ENCODE measurements at places on chromosomes 1 and 21.

GRCh38 chr1:31658721-31659120, 14.0 kb upstream of the PEF1 start:
- DNase-seq = no peak

DNA sequence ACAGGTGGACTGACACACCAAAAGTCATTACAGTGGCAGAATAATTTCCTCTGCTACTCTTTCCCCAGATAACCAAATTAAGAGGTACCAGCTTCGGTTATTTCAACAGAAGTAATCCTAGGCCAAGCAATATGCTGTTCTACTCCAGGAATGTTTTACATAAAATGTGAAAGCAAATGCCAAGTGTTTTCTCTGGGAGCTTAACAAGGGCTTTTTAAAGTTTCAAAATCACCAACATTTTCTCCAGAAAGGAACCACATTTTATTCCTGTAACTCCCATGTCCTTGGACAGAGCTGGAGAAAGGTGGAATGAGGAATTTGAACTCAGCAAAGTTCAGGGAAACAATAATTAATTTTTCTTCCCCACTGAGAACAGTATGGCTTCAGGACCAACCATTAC, 27.2 kb downstream of the CNN3 start:
- peak; percentile 42 for DNase-seq

DNA sequence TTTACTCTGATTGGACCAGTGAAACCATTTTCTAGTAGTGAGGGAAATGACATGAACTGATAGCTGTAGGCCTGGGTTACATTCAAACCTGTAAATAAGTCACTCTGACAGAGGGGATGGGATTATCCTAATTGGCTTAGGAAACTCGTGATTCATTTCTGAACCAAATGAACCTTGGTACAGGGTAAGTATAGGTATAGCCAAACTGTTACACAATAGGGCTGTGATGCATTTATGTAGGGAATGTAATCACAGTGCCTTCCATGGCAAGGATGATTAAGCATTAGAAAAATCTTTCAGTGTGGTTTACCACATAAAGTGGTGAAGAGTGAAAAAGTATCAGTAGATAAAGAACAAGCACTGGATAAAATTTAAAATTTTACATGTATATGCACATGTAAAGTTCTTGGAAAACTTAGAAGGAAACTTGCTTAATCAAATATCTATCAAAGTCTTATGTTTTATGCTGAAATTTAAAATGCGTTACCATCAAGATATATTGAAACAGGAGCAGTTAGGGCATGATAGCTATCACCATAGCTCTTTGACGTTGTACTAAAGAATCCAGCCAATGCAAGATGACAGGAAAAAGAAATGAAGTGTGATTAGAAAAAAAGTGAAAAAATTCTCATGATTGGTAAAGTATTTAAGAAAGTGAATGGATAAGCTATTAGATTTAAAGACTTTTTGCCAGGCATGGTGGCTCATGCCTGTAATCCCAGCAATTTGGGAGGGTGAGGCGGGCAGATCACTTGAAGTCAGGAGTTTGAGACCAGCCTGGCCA, 63.0 kb downstream of the RABGAP1L start:
- peak; percentile 74 for DNase-seq

DNA sequence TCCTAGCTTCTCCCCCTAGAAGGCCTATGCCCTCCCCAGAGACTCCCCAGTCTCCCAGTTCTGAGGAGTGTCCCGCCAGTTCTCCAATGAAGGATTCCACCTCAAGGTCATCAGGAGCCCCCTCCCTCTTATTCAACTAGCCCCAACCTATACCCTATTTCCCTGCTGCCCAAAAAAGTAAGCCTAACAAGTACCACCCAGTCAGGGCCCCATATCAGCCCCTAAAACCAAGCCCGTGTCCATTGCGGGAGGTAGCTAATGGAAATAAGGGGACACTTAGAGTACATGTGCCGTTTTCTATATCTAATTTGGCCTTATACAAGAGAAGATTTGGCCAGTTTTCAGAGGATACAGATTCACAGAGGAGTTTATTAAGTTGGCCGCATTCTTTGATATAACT, 416.2 kb downstream of the MATN1 start:
- no peak for DNase-seq

- no peak for DNase-seq
These were observed 142.5 kb downstream of the PRDM2 start for GRCh38 chr1:13842497-13842896.

GRCh38 chr1:68213843-68214242, 18.5 kb downstream of the WLS start:
- DNase-seq = peak; percentile 86

DNA sequence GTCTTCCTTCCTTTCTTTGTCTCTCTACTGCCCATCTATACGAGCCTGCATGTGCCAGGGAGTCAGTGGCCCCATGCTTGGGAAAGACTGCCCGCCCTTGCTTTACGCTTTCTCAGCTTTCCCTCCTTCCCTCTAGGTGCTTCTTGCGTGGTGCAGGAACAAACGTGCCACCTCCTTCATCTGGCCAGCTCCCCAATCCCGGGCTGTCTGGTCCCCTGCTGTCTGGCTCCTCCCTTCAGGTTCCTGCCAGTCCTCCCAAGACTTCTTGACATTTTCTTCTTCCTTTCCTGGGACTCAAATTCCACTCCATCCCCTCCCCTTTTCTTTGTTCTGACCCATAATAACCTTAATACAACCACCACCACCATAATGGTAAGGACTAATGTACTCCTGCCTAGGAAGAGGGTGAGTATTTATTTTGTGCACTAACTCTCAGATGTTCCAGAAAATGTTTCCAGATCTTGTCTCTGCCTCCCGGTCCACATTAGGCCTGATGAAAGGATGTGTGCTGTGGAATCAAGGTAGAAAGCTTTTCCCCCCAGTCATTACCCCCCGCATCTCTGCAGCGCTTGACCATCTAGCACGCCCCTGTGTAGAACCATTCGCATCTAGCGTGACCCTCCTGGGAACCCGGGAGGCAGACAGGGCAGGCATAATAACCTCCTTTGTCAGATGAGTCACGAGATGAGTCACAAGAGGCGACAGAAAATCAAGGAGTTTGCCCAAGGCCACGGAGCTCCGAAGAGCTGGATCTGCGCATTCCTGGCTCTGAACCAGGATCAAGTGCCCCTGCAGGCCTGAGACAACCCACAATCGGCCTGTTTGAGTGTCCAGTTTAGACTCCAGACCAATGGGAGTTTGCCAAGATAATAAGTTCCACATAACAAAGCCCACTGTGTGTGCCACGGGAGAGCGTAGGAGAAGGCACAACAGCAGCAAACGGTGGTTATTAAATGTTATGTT, 60.1 kb upstream of the NEK2 start:
- DNase-seq = peak; percentile 76

DNA sequence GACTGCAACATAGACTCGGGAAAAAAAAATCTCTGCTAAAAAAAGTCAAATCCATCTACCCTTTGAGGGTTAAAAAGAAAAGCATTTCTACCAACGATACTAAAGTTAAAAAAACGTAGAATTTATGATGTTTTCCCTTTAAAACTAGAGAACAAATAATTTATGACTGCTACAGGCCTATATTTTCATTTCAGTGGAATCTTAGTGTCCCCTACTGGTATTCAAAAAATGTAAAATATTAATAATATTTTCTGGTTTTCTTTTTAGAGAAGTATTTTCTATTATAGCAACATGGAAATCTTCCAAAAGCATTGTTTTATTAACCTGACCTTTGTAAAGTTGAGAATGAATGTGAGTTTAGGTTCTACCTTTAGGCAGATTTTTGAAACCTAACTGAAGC, 1582.2 kb downstream of the MRPL39 start:
- no peak for DNase-seq

DNA sequence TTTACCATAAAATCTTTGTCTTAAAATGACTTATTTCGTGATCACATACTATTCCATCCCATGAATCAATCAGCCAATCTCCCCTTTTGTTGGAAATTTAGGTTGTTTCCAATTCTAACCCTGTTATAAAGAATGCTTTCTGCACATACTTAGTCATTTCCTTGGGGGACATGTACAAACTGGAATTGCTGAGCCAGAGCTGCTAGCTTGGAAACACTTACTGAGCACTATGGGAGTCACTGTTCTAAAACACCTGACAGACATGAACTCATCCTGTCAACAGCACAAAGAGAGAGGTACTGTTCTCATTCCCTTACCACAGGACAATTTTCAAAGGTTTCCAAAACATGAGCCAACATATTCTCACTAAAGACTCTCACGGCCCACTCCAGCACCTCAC, 32.1 kb downstream of the AK2 start:
- no peak for DNase-seq

GRCh38 chr1:226674892-226675714, 64.0 kb downstream of the ITPKB start:
- DNase-seq = no peak

DNA sequence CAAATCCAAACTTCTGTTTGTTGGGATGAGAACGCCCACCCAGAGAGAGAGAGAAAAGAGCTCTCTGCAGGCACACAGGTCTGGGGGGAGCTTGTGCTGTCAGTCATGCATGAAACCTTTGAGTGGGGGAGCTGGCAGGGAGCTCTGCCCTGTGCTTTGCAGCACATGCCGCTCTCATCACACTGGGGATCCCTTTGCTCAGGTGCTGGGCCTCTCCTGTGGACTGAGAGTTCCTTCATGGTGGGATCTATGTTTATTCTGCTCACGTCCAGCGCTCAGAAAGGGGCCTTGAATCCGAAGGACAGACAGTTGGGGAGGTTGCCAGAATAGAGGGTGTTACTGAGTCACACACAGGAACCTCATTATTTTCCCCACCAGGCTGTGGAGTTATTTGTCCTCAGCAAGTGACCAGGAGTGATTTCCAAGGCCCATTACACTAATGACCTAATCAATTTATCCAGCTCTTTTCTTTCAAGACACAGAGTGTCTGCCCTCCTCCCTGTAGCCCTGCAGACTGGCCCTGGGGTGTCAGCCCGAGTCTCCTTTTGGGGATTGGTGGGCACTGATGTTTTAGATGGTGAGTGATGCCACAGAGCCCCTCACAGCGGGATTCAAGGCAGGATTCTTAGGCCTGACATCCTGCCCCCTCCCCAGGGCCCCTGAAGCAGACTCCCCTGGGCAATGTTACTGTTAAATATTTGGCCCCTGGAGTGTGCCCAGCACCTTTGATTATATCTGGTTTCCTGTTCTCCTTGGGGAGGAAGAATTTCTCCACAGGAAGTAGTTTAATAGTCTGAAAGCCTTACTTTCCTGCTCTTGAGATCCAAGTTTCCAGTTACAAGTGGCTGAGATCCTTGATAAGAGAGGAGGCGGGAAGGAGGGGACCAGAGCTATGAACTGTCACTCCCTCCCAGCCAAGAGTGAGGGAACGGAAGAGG, 22.3 kb downstream of the MYBPH start:
- DNase-seq = no peak

DNA sequence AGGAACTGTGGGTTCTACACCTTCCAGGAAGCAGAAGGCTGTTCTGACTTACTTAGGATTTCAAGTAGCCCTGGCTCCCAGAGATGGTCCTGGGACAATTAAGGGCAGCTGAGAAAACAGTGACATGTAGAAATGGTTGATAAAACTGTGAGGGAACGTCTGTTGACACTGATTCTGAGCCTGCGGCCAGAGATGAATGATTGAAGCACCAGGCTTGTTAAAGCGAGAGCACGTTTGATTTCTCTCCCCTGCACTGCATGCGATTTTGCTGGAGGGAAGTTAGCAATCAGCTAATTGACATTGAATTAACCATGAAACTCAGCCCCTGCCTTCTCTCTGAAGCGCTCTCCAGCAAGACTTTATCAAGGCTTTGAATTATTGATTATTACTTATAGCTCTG, 29.9 kb upstream of the POU3F1 start:
- DNase-seq = no peak

DNA sequence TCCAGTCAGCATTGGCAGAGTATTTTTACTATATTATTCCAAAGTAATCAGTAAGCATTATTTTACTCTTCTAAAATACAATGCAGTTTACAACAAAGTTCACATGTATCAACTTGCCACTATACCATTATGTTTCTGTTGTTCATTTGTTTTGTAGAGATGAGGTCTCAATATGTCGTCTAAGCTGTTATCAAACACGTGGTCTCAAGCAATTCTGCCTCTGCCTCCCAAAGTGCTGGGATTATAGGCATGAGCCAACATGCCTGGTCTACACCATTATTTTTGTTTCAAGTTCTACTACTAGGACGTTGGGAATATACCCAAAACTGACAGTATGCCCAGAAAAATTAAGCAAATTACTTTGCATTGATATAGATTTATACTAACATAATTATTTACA, 19.8 kb downstream of the FAF1 start:
- DNase-seq = no peak

GRCh38 chr1:15501208-15502032, 22.6 kb downstream of the CASP9 start:
- DNase-seq = peak; percentile 31

GRCh38 chr1:227915564-227916553, 31.9 kb downstream of the WNT9A start:
- no peak for DNase-seq

DNA sequence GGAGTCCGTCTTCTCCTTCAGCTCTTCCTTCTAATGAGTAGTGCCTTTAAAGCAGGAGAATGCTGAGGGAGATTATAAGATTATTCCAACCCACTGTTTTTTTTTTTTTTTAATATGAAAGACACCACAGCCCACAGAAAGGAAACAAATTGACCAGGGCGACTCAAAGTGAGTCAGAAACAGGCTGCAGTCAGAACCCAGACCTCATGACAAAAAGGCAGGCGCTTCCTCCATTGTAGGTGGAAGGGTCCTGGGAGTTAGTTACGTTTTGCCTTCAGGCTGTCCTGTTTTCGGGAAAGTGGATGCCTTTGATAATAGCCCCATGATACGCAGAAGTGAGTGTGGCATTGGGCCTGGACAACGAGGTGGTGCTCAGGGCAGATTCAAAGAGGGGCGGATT, 21.0 kb downstream of the PLXNA2 start:
- DNase-seq = no peak

DNA sequence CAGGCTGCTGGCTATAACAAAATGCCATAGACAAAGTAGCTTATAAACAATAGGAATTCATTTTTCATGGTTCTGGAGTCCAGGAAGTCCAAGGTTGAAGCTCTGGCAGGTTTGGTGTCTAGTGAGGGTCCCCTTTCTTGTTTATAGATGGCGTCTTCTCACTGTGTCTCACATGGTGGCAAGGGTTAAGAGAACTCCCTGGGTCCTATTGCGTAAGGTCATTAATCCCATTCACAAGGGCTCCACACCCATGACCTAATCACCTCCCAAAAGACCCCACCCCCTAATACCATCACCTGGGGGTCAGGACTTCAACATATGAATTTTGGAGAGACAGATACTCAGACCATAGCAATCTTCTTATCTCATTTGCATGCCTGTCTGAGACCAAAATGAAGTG, 108.9 kb upstream of the USP25 start:
- no peak for DNase-seq

- DNase-seq = no peak
These were observed 30.2 kb downstream of the AK4 start for GRCh38 chr1:65178235-65178634.

DNA sequence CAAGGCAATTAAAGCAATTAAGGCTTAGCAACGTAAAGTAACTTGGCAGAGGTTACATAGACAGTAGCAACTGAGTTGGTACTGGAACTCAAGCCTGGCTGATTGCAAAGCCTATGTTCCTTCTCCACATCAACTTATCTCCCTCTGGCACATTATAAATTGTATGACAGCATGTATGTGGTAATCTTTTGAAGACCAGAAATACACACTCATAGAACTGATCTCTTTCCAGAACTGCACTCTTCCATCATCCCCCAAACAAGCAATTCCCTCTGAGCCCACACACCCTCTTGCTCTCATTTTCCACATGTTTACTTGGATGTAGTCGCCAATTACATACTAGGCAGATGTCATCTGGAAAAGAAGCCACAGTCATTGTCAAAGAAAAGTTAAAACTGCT, 502.2 kb downstream of the PLPP3 start:
- DNase-seq = peak; percentile 47

Data from fibroblast of gingiva (primary cell).